ENCODE measurements at places on chromosomes 11 and 22.

DNA sequence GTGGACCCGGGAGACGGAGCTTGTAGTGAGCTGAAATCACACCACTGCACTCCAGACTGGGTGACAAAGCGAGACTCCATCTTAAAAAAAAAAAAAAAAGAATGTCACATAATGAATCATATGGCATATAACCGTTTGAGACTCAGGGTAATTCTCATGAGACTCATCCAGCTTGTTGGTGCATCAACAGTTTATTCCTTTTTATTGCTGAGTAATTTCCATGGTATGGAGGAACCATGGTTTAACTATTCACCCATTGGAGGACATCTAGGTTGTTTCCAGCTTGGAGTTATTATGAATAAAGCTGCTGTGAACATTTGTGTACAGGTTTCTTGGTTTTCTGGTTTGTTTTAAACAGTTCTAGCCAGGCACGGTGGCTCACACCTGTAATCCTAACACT is 25.3 kb downstream of the PPARA start:
- no peak for DNase-seq

- DNase-seq, result no peak
These were observed 10.1 kb downstream of the SIDT2 start for GRCh38 chr11:117188620-117189081.

DNA sequence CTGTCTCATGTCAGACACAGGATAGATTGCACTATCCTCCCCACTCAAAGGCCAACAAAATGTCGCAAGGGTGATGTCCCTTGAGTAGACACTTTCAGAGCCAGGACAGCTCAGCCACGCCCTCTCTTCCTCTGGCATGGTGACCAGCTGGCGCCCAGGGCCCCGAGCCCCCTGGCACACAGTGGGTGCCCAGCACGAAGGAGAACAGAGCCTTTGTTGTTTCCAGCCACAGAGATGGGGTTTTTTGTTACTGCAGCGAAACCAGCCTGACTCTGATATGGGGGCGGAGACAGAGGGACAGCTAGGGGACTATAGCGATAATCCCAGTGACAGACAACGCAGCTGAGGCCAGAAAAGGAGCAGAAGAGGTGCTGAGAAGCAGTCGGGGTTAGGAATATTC is 23.3 kb upstream of the CCND1 start:
- DNase-seq, result no peak

- peak; percentile 50 for DNase-seq
These were observed 21.1 kb downstream of the SERPINH1 start for GRCh38 chr11:75582895-75583717.

GRCh38 chr11:92627615-92628256 is 341.7 kb upstream of the MTNR1B start:
- no peak for DNase-seq

GRCh38 chr11:90251599-90251998 is 28.8 kb upstream of the CHORDC1 start:
- DNase-seq, result no peak

DNA sequence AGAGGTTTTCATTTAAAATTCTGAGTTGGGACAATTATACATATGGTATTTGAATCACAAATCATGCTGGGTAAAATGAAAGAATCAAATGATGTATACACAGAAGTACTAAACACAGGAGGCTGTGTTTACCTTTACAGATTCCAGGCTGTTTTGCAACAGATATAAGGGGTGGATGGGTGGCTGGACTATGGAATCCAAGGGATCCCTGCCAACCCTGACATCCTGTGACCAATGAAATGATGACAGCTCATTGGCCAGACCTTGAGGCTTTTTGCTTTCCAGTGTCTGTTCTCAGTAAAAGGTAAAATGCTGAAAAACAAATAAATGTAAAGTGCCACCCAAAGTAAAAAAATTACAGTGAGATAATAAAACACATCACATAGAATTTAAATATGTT is 3.3 kb upstream of the DDI1 start:
- no peak for DNase-seq

GRCh38 chr11:1197886-1198560 is 24.8 kb upstream of the MUC5B start:
- DNase-seq, result no peak

DNA sequence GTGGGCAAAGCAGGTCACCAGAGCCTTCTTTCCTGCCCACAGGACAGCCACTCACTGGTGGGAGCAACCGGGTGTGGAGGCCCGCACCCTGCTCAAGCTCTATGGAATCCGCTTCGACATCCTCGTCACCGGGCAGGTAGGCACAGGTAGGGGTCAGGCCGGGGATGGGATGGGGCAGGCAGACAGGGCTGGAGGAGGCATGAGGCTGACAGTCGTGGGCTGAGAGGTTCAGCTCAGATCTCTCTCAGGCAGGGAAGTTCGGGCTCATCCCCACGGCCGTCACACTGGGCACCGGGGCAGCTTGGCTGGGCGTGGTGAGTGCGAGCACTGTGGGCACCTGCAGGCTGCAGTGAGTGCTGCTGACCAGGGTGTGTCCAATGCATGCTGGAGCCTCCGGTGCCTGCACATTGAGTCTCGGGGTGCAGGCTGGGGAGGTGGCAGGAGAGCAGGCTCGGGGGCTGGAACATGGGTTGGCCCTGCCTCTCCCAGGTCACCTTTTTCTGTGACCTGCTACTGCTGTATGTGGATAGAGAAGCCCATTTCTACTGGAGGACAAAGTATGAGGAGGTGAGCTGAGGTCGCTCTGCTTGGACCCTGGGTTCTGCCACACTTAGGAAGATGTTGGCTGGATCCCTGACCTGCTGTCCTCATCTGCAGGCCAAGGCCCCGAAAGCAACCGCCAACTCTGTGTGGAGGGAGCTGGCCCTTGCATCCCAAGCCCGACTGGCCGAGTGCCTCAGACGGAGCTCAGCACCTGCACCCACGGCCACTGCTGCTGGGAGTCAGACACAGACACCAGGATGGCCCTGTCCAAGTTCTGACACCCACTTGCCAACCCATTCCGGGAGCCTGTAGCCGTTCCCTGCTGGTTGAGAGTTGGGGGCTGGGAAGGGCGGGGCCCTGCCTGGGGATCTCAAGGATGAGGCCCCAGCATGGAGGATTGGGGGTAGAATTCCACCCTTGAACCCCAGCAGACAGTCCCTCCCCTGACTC is 6.3 kb downstream of the SLC7A4 start:
- DNase-seq, result no peak

GRCh38 chr11:124791626-124792341 is 8.4 kb downstream of the MSANTD2 start:
- DNase-seq, result peak; percentile 55

DNA sequence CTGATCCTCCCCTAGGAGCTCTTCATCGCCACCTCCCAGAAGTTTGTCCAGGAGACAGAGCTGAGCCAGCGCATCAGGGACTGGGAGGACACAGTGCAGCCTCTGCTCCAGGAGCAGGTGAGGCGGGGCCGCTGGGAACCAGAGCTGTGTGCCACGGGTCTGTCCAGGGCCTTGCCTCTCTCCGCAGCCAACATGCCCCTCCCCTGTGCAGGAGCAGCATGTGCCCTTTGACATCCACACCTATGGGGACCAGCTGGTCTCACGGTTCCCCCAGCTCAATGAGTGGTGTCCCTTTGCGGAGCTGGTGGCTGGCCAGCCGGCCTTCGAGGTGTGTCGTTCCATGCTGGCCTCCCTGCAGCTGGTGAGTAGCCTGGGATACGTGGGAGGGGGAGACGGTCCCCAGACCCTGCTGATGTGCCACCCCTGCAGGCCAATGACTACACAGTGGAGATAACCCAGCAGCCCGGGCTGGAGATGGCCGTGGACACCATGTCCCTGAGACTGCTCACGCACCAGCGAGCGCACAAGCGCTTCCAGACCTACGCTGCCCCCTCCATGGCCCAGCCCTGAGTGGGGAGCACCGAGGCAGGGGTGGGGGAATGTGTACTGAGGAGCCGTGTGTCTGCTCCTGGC is 2.5 kb downstream of the SCO2 start:
- no peak for DNase-seq

GRCh38 chr11:117479372-117479771 is 151.7 kb downstream of the CEP164 start:
- no peak for DNase-seq

DNA sequence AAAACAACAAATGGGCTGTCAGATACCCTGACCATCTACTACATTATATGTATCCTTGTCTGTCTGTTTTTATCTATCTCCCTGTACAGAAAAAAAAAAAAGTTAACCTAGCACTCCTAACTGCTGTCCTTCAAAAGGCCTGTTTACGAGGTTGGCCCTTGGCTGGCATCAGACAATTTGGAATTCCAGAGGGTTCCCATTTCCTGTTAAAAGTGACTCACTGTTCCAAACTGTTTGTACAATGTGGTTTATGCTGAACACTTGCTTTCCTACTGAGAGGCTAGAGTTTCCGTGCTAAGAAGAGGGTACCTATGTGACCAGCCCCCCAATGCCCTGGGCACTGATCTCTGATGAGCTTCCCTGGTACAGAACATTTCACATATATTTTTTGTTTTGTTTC is 65.9 kb upstream of the HMGXB4 start:
- DNase-seq, result no peak

DNA sequence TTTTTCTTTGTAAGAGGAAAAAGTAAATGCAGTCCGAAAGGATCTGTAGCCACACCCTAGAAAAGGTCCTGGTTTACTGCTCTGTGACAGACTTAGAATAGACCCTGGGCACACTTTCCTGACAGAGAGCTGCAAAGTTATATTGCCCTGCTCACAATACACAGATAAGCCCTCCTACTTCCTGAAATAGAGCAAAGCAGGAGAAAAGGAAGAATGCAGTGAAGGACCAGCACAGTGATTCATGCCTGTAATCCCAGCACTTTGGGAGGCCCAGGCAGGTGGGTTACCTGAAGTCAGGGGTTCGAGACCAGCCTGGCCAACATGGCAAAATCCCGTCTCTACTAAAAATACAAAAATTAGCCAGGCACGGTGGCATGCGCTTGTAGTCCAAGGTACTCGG is 2.2 kb downstream of the CYB561A3 start:
- DNase-seq, result peak; percentile 13

DNA sequence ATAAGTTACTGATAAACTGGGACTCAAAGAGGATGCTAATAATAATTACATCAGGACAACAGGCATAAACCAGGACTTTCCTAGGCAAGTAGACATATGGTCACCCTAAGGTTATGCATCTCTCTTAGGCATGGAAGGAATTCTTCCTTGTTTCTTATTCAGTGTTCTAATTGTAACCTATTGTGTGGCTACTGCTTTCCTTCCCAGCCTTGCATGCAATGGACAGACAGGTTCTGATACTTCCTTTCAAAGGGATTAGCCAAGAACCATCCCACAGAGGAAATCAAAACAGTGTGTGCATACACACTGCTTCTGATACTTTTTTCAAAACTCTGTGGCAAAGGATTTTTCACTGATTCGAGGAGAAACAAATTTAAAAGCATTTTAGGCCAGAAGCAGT is 48.3 kb downstream of the RRAS2 start:
- DNase-seq, result no peak

GRCh38 chr11:106457727-106458126 is 380.3 kb downstream of the AASDHPPT start:
- no peak for DNase-seq

DNA sequence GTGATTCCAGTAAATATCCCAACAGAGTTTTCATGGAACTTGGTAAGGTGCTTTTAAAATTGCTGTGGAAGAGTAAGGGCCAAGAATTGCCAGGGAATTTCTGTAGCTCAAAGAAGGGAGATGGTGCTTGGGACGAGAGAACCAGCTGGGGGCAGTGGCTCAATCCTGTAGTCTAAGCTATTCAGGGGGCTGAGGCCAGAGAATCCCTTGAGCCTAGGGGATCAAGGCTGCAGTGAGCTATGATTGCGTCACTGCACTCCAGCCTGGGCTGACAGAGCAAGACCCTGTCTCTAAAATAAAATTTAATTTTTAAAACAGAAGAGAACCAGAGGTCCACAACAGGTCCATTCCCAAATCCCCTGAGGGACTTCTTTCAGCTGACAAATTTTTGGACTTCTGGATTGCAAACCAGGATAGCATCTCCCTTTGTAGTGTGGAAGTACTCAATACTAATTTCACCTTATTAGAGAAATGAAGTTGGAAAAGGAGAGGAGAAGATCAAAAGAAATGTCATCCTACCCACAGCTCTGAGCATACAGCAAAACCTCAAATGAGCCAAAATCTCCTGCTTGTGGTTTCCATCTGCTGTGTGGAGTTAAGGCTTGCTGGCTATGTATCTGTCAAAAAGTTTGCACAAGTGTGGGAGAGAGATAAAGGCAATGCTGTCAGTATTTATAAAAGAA is 59.2 kb upstream of the CLPB start:
- DNase-seq, result peak; percentile 35

DNA sequence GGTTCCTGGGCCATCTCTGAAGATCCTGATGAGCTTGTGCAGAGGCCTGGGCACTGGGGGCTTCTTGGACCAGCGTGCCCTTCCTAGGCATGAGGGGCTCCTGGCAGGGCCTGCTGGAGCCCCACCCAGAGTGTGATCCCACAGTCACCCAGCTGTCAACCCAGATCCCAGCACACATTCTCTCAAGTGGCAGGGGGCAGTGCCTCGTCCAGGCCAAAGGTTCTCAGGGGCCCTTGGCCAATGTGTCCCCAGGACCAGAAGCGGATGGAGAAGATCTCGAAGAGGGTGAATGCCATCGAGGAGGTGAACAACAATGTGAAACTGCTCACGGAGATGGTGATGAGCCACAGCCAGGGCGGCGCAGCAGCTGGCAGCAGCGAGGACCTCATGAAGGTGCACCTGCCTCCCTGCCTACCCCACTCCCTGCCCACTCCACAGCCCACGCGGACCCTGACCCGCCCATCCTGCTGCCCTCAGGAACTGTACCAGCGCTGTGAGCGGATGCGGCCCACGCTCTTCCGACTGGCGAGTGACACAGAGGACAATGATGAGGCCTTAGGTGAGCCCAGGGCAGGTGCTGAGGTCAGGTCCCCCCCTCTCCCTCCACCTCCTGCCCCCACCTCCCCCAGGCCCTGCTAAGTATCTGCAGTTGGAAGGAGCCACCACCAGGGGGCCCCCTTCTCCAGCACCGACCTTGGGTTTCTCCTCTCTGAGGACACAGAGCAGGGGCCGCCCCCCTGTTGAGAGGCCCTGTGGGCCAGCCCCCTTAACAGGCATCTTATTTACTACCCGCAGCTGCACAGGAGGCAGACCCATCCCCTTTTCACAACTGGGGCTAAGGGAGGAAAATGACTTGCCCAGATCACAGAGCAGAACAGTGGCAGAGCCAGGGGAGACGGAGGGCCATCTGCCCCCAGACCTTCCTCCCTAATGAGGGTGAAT is 14.7 kb downstream of the GGA1 start:
- DNase-seq, result no peak

- DNase-seq, result no peak
These were observed 645 bp downstream of the CDC42BPG start for GRCh38 chr11:64843686-64844329.
